Activated T-cell treated with anti-CD3 and anti-CD28 coated beads, Interleukin-2, amount 50 U/mL, for 1 hour (primary cell): ENCODE measurements at places on chromosomes 2 and 18.

DNA sequence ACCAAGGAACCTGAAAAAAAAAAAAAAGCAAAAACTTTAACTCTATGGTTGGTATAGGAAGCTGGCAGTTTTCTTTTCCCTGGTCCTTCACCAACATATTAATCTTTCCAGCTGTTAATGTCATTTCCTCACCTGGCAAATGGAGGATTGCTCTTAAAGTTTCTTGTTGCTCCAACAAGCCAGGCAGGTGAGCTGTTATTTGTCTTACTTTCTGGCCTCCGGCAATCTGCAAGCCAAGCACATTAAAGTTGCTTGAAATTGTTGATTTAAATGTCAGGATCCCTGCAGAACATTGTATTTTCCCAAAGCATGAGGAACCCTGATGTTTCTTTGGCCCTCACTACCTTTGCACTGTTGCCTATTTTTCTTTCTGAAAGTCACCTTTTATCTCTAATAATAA is 664.9 kb downstream of the METTL4 start:
- DNase-seq: no peak

- no peak for DNase-seq
These were observed 10.1 kb downstream of the KIF3C start for GRCh38 chr2:25972049-25972823.

DNA sequence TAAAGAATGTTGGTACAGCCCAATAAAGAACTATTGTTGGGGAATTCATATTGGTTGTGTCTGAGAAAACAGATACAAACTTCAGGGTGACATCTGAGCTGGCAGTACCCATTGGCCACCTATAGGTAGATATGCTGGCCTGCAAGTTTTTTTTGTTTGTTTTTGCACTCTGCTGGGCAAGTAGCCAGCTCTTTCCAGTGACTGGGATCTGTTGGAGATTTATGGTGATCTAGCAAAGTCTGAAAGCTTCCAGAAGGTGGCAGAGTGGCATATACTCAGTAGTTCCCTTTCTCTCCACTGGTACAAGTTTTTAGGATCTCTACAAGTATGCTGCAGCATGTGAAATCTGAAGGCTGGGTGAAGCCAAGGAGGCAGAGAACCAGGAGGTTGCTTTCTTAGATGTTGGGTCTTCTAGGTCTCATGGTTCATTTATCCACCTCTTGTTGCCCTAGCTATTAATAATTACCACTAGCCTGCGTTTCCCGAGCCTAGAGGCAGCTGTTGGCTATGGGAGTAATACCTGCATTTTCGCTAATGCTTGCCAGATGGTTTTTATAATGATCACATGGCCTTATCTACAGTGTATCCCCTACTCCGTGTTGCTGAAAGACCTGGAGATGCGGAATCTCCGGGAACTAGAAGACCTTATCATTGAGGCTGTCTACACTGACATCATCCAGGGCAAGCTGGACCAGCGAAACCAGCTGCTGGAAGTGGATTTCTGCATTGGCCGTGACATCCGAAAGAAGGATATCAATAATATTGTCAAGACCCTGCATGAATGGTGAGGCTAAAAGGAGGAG is 9.5 kb downstream of the COPS7B start:
- DNase-seq: no peak

- DNase-seq: peak; percentile 49
These were observed 96.5 kb upstream of the SERTAD2 start for GRCh38 chr2:64750001-64750816.

- DNase-seq: no peak
These were observed 34.2 kb downstream of the PMS1 start for GRCh38 chr2:189818249-189819038.
